Sciatic nerve (tissue), 2 donors: ENCODE measurements at places on chromosomes 3 and 15.

DNA sequence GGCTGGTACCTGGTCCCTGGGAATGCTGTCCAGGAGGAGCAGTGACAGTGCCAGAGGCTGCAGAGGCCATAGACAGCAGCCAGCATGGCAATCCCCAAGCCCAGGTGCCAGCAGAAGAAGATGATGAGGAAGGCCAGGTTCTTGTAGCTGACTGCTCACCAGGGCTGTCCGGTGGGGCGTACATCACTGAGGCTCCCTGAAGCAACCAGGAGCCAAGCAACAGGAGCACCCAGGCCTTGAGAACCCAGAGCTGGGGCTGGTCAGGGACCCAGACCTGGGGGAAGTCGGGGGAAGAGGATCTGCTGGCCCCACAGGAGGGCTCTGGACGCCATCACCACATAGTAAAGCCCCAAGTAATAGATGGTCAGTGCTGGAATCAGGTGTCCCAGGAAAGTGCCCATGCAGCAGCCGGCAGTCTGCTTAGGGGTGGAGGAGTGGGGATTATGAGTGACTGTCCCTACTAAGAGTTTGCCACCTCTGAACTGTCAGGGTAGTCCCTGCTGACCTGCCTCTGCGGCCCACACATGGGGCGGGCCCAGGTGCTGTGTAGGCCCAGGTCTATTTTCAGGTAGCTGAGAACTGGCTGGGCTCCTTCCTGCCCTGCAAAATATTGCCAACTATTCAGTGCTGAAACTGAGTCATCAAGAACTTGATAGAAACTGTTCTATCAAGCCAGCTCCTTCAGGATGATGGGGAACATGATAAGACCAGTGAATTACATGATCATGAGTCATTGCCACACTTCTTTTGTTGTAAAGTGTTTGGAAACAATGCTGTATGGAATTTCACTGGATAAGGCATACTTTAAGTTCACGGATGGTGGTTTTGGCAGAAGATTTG, 68.7 kb downstream of the CHRD start:
- DNase-seq = no peak

- no peak for DNase-seq
Observed at GRCh38 chr3:38343797-38344594, 2.6 kb upstream of the XYLB start.

DNA sequence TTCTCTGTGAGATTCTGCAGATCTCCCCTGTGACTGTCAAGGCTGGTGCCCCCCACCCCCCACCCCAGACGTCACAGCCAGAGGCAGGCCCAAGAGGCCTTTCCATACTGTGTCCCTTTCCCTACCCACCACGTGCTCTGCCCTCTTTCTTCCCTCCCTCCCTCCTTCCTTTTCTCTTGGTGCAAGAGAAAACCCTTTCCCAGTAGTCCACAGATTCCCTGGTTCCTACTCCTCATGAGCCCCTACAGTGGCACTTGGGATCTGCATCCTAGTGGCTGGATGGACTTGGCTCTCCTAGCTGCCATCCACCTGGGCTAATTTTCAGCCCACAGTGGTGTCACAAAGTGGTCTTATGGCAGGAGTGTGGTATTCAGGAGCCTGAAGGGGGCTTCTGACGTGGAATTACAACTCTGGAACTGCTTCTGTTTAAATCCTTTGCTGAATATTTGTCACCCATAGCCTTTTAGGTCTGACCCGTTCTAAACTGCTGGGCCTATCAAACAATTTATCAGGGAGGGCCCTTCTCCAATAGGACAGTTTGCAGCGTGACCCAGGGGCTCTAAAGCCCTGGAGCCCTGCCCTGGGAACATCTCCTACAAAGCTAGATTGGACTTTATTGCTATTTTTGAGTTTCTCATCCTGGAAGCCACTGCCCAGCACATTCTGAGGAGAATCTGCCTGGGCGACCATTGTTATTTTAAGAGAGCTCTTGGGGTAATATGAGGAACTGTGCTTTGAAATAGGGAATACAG, 35.3 kb downstream of the KLF13 start:
- no peak for DNase-seq

- DNase-seq = no peak
Observed at GRCh38 chr3:113174801-113175485, 36.4 kb upstream of the BOC start.

DNA sequence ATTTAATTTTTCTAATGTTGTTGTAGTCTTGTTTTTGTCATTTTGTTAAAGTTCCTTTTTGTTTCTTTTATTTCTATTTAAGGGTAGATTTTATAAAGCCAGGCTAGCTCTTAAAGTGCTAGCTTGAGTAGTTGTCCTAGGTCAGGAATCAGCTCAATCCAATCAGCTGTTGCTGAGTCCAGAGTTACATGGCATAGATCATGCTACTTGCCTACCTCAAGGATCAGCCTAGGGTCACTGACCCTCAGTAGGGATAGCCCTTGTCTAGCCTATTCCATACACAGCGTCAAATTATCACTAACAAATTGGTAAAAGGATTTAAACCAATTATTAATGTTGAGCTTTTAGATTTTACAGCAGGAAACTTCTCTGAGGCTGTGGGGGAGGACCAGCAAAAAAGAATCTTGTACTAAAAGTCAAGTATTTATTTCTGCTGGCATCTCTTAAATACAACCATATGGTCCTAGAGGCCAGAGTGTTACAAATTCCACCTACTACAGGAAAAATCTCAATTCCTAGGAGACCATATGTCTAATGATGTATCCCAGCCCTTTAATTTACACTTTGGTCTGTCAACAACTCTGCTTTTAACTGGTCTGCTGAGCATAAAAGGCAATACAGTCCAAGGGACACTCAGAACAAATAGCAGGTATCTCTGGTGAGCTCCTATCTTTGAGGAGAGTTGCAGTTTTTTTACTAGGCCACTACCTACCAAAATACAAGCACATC, 138.3 kb upstream of the PTPRG start:
- DNase-seq = no peak

- DNase-seq = peak; percentile 45
Observed at GRCh38 chr3:39168156-39168780, 14.9 kb upstream of the CSRNP1 start.
